ENCODE measurements at places on chromosomes 1 and 21. TPM values are rescaled to one million over a fixed set of nuclear protein-coding genes. Genes with fewer than 3 reads are reported as not detected.

DNA sequence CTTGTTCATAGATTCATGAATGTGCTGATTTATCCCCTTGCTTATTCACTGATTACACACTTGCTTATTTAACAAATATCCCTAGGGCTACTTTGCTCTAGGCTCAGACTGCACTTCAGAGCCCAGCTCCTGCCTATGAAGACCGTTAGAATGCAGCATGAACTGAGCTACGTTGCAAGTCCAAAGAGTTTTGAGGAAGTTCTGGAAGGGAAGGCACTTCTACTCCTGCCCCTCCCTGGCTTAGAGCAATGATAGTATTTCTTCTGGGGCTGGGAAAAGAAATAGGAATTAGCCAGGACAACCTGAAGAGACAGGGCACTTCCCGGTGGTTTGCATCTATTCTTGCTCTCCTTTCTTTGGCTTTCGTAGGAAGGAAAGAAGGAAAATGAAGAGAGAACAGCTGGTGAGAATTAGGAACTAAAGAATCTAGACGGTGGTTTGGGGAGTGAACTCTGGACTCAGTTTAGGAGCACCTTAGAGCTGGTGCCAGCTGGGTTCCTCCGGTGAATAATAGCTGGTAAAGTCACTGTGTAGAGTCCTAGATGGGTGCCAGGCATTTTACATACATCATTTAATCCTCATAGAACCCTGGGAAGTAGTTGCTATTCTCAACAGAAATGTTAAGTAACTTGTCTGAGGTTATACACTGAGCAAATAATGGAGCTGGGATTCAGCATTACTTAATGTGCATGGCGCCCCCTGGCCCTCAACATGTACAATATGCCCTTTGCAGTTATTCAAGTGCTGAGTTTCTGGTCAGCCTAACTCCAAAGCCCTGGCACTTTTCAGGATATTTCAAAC is 65.9 kb downstream of the NDUFS5 start:
- H3K27ac ChIP-seq = no peak overlapping the region
- peaks cover 5% of the 10 kb centered on the region for H3K4me1 ChIP-seq
- H3K27me3 ChIP-seq = no peaks in the 10 kb centered on the region

DNA sequence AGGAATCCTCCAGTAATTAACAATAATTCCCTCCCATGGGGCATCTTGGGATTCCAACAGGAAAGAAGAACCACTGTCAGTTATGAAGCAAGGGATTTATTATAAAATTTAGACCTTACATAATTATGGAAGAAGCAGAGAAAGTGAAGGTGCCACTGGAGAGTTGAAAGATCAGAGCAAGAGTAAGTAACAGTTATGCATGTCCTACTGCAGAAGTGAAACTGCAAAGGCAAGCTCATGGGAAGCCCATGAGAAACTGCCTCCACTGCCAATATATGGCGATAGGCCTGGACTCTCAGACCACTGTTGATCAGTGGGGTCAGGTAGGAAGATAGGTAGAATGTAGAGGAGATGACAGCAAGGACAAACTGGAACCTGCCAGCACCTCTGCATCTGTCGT is 123.6 kb upstream of the ZNF648 start:
- H3K27ac ChIP-seq = no peak overlapping the region
- H3K4me1 ChIP-seq = no peaks in the 10 kb centered on the region
- H3K4me3 ChIP-seq = no peak overlapping the region
- no peaks in the 10 kb centered on the region for H3K36me3 ChIP-seq
- no peak for DNase-seq

DNA sequence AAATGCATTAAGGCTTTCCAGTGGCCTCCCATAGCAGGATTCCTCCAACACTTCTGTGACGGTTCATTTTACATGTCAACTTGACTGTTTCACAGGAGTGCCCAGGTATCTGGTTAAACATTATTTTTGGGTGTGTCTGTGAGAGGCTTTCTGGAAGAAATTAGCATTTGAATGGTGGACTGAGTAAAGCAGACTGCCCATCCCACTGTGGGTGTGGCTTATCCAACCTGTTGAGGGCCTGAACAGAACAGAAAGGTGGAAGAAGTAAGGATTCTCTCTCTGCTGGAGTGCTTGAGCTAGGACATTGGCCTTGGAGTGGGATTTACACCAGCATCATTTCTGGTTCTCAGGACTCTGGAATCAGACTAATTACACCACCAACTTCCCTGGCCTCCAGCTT is 85.6 kb downstream of the RGS7 start:
- H3K27ac ChIP-seq = no peak overlapping the region
- H3K36me3 ChIP-seq = no peaks in the 10 kb centered on the region
- H3K4me1 ChIP-seq = no peaks in the 10 kb centered on the region

GRCh38 chr1:186785503-186785902 is 43.2 kb upstream of the PLA2G4A start:
- no peaks in the 10 kb centered on the region for H3K27me3 ChIP-seq
- no peak overlapping the region for H3K27ac ChIP-seq
- H3K4me3 ChIP-seq = no peak overlapping the region
- no peak for DNase-seq

GRCh38 chr1:212754680-212755079 is 36.9 kb downstream of the NSL1 start:
- no peak overlapping the region for H3K4me3 ChIP-seq
- H3K36me3 ChIP-seq = no peaks in the 10 kb centered on the region
- DNase-seq = no peak

DNA sequence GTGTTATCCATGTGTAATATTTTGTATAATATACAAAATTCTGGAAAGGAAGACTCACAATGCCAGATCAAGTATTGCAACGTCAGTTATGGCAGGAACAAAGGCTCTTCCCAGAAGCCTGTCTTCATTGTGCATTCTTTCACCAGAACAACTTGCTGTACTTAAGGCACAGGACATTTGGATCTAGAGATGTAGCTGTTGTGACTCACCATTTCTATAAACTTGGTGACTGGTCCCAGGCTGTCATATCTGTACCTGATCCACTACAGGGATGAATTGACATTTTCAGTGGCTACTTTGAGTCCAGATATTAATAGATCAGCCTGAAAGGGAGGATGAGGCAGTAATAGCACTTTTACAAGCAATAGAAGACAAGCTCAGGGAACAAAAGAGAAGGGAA is 299.8 kb downstream of the DISC1 start:
- H3K27ac ChIP-seq = no peak overlapping the region
- H3K36me3 ChIP-seq = no peaks in the 10 kb centered on the region
- no peak overlapping the region for H3K4me3 ChIP-seq
- H3K27me3 ChIP-seq = no peaks in the 10 kb centered on the region
- H3K4me1 ChIP-seq = peaks cover 18% of the 10 kb centered on the region
- DNase-seq = no peak

Gene CFHR1
- not detected for total RNA-seq
